ENCODE measurements at places on chromosomes 13 and 19. TPM values are rescaled to one million over a fixed set of nuclear protein-coding genes. Genes with fewer than 3 reads are reported as not detected.

LYPD3 gene
- total RNA-seq = 0.43 TPM

ONECUT3 gene
- not detected for total RNA-seq

DAND5 gene
- total RNA-seq = not detected

ABCA7 gene
- 11.2 TPM for total RNA-seq

FFAR3 gene
- total RNA-seq = not detected

MADCAM1 gene
- under 0.01 TPM for total RNA-seq

APOC4 gene
- total RNA-seq = not detected

GAS6 gene
- 216 TPM for total RNA-seq

FARSA gene
- 70.2 TPM for total RNA-seq
